CD8-positive, alpha-beta memory T cell (primary cell): ENCODE measurements at places on chromosomes 6 and 20.

DNA sequence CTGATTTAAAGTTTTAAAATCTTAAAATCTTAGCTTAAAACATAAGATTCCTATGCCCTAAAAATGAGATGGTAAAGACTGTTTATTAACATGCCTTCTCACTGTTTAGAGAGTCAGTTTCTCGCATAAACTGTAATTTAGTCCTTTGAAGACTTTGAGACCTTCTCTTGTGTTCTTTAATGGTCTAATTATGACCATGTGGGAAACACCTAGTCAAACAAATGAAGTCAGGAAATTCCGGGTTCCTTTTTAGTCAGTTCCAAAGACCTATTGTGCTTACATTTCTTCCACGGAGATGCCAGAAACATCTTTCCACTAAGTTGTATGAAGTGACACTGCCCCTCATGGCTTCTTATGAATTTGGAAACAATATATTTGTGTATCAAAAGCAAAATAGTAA lies 64.2 kb upstream of the KIF25 start:
- DNase-seq = no peak

DNA sequence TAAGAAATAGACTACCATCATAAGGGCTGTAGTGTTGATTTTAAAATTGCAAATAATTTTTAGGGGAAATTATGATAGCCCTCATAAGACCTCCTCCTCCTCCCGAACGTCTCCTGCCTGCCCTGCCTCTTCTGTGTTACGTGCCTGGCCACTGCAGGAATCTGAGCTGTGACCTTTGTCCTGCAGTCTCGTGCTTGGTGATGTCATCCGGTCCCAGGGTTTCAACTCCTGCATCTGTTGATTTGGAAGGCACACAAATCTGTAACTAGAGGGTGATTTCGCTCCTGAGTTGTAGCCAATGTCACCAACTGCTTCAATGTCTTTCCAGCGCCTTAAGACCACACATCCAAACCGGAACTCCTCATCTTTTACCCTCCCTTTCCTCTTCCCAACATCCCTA lies 163.2 kb downstream of the AIG1 start:
- no peak for DNase-seq

GRCh38 chr6:108951351-108951953 lies 103.2 kb downstream of the ARMC2 start:
- no peak for DNase-seq

- no peak for DNase-seq
Measured at GRCh38 chr6:5158180-5158579, 73.0 kb downstream of the PPP1R3G start.

DNA sequence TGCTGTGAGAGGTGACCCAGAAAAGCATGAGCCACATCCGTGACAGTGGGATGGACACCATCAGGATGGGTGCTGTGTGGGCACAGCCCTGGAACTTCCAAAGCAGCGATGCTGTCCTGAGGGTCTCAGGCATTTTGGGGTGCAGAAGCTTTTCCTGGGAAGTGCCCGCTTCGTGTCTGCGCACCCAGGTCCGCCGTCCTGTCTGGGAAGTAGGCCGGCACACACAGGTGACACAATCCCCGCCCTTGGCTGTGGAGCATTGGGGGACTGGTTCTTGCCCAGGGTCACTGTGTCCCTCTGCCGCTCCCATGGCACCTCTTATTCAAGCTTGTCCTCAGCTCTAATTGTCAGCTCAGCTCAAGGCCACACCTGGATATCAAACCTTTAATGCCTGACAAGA lies 112.6 kb downstream of the ZDHHC14 start:
- DNase-seq = no peak

GRCh38 chr6:119348748-119349360 lies 707 bp downstream of the MAN1A1 start:
- peak; percentile 39 for DNase-seq

DNA sequence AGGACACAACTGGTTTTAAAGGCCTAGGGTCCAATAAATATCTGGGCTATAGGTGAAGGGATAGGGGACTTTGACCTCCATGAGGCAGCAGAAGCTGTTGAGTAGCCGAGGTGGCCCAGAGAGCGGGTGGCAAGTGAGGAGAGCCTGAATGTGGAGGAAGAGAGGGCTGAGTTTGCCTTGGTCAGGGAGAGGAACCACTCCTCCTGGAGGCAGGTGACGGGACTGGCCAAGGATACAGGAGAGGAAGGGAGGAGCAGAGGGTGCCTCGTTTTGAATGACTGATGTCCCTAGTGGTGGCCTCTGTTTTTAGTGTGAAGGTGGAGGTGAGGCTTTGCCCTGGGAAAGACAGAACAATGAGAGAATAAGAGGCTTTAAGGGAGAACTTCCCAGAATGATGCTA lies 19.1 kb upstream of the AAR2 start:
- no peak for DNase-seq

GRCh38 chr6:169019727-169020491 lies 233.7 kb downstream of the THBS2 start:
- DNase-seq = no peak

- no peak for DNase-seq
Measured at GRCh38 chr6:150686566-150686965, 86.9 kb downstream of the PLEKHG1 start.

DNA sequence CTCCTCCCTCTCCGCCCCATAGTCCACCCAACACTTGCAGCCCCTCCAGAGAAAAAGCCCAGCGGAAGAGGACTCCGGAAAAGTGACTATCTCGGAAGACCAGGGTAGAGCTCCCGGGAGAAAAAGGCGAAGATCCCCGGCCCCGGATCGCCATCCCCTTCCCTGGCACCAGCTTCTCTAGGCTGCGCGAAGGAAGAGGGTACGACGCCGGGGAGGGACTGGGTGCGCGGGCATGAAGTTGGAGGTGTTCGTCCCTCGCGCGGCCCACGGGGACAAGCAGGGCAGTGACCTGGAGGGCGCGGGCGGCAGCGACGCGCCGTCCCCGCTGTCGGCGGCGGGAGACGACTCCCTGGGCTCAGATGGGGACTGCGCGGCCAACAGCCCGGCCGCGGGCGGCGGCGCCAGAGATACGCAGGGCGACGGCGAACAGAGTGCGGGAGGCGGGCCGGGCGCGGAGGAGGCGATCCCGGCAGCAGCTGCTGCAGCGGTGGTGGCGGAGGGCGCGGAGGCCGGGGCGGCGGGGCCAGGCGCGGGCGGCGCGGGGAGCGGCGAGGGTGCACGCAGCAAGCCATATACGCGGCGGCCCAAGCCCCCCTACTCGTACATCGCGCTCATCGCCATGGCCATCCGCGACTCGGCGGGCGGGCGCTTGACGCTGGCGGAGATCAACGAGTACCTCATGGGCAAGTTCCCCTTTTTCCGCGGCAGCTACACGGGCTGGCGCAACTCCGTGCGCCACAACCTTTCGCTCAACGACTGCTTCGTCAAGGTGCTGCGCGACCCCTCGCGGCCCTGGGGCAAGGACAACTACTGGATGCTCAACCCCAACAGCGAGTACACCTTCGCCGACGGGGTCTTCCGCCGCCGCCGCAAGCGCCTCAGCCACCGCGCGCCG lies 822 bp downstream of the FOXQ1 start:
- no peak for DNase-seq

DNA sequence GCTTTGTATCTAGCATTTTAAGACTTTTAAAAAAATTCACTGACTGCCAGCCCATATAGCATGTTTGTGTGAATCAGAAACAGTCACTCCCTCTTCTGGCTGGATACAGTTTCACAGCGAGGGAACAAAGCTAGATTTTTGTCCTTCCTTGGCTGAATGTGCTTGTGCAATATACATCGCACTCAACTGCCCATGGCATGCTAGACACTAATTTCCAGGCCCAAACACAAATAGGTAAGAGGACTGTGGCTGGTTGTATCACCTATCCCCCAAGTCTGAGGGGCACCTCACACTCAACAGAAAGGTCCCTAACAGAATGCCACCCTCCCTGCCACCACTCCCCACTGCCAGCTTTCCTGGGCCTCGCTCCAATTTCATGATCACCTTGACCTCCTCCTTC lies 16.2 kb upstream of the BLCAP start:
- no peak for DNase-seq

- DNase-seq = no peak
Measured at GRCh38 chr6:4178737-4179333, 43.5 kb upstream of the ECI2 start.

- DNase-seq = no peak
Measured at GRCh38 chr6:38755874-38756273, 40.8 kb downstream of the DNAH8 start.

GRCh38 chr6:156944412-156944811 lies 167.2 kb downstream of the ARID1B start:
- no peak for DNase-seq

DNA sequence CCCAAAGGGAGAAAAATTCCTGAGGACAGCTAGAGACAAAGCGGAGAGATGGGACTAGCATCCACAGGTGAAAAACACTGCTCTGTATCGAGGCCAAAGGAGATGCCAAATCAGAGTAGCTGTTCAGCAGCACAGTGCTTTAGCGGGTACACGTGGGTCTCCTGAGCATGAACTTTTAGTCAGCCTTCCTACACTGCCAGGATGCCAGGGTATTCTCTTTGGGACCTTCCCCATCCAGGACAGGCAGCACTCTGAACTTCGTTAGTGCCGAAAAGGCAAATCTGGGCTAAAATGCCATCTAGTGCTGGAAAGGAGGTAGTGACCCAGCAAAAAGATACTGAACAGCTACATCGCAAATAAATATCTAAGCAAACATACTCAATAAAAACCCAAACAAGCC lies 64.9 kb downstream of the C6orf58 start:
- no peak for DNase-seq

DNA sequence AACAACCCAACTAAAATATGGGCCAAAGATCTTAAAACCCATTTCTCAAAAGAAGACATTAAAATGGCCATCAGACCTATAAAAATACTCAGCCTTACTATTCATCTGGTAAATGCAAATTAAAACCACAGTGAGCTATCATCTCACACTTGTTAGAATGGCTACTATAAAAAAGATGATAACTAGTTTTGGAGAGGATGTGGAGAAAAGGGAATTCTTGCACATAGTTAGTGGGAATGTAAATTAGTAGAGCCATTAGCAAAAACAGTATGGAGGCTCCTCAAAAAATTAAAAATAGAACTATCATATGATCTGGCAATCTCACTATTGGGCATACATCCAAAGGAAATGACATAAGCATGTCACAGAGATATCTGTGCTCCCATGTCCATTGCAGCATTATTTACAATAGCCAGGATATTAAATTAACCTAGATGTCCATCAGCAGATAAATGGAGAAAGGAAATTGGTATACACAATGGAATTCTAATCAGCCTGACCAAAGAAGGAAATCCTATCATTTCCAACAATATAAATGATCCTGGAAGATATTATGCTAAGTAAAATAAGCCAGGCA lies 2.9 kb downstream of the SIRPB1 start:
- DNase-seq = no peak
